ENCODE measurements at places on chromosomes 11 and 22.

DNA sequence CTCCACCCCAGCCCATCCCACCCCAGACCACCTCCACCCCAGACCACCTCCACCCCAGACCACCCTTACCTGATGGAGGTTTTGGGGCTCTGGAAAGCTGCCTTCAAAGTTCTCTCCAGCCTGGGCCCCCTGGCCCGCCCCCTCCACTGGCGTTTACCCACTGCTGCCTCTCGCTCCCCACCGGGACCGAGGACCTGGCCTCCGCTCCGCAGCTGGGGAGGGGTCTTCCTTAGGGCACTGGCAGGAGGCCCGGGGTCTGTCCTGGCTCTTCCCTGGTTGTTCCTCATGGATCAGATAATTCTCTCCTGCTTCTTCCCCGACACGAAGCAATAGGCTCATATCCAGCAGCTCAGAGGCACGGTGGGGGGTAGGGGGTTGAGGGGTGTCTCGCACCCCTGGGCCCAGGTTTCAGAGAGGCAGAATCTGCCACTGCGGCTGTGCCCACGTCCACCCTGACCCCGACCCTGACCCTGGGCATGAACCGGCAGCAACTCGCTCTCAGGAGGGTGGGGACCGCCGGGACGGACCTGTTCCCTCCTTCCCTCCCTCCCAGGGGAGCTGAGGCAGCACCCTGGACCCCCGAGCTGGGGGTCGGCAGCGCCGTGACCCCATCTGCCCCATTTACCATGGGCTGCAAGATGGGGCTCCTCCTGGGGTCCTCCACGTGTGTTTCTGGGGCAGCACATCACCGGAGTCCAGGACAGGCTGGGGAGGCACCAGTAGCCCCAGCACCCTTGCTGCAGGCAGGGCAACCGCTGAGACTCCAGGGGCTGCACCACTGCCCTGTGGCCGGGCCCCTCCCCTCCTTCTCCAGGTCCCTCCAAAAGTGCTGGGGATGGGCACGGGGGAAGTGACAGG, 12.9 kb downstream of the KRTAP5-5 start:
- DNase-seq: no peak
- H3K4me3 ChIP-seq: no peak overlapping the region
- no peak overlapping the region for H3K27ac ChIP-seq
- no peaks in the 10 kb centered on the region for H3K27me3 ChIP-seq
- H3K4me1 ChIP-seq: no peaks in the 10 kb centered on the region

GRCh38 chr11:74135127-74135840, 35.5 kb downstream of the C2CD3 start:
- peaks cover 46% of the 10 kb centered on the region for H3K36me3 ChIP-seq
- H3K4me3 ChIP-seq: no peak overlapping the region
- H3K27me3 ChIP-seq: no peaks in the 10 kb centered on the region
- no peaks in the 10 kb centered on the region for H3K4me1 ChIP-seq
- DNase-seq: no peak

DNA sequence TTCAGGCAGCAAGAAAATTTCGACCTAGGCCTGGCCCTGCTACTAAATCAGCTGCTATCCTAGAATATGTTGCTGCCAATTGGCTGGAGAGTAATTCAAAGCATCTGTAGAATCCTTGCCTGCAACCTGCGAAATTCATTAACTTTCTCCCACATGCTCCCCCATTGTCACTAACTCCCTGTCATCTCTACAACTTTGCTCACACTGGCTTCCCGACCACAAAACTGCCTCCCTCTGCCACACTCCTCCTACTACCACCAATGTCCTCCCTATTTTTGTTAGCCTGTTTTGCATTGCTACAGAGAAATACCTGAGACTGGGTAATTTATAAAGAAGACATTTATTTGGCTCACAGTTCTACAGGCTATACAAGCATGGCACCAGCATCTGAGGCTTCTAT, 570.6 kb downstream of the INSC start:
- no peak overlapping the region for H3K4me3 ChIP-seq
- no peak overlapping the region for H3K27ac ChIP-seq
- no peak for DNase-seq
- no peaks in the 10 kb centered on the region for H3K36me3 ChIP-seq

DNA sequence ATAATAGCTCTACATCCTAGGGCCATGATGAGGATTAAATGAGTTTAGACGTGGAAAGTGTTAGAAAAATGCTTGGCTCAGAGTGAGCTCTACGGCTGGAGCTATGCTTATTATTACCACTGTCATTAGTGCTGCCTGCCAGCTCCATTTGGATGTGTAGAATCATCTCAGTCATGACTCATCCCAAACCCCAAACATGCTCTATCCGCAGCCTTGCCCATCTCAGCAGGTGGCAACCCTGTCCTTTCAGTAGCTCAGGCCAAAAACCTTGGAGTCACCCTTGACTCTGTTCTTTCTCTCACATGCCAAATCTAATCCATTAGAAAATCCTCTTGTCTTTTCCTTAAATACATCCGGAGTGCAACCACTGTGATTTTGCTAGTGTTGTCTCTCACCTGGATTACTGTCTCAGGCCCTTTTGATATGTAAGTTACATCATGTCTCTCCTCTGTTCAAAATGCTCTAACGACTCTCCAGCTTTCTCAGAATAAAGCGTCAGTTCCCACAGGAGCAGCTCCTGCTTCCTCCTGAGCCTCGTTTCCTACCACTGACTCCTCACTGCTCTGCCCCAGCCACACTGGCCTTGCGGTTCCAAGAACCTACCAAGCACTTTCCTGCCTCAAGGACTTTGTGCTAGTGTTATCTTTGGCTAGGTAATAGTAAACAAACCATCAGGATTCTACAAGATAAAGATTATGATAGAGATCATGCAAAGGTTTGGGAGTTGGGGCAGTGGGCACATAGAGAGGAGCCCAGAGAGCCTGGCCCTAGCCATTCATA, 10.5 kb upstream of the CHRM1 start:
- no peak overlapping the region for H3K27ac ChIP-seq
- no peak overlapping the region for H3K4me3 ChIP-seq
- H3K36me3 ChIP-seq: no peaks in the 10 kb centered on the region
- no peak for DNase-seq
- H3K27me3 ChIP-seq: peaks cover 15% of the 10 kb centered on the region

DNA sequence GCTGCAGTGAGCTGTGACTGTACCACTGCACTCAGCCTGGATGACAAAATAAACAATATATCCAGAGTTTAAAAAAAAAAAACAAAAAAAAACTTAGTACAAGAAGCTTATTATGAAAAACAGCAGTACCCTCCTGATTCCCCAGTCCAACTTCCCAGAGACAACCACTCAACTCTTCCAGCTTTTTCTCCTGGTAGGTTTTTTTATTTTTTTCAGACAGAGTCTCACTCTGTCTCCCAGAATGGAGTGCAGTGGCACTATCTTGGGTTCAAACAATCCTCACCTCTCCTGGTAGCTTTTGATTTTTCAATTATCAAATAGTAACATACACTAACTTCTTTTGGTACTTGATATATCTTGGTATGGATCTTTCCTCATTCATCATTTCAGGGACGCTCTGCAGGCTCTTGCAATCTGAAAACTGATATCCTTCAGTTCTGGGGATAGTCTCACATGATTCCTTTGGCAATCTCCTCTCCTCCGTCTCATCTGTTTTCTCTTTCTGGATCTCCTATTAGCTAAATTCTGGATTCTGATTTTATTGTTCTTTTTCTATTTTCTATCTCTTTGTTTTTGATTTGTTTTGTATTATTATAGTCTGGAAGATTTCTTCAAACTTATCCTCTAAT, 44.9 kb downstream of the ALG9 start:
- no peak for DNase-seq
- H3K27ac ChIP-seq: no peak overlapping the region
- no peak overlapping the region for H3K4me3 ChIP-seq
- H3K36me3 ChIP-seq: peaks cover 8% of the 10 kb centered on the region

DNA sequence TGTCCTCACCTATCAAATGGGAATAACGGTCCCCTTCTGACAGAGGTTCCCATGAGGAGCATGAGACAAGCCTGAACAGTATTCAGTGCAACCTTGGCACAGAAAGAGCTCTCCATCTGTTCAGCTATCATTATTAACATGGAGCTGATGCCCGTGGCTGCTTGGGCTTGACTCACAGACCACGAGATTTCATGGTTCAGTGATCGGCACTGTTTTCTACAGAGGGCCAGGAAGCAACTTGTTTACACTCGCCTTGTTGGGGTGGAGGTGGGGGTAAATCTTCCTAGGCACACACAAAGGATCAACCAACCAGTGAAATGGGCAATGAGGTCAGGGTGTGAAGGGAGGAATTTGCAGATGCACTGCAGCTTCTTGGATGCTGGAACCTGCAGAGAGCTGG, 88.2 kb downstream of the CWC15 start:
- H3K27me3 ChIP-seq: no peaks in the 10 kb centered on the region
- H3K4me1 ChIP-seq: no peaks in the 10 kb centered on the region
- no peaks in the 10 kb centered on the region for H3K36me3 ChIP-seq
- no peak for DNase-seq

GRCh38 chr11:73752216-73752867, 8.5 kb downstream of the RAB6A start:
- peaks cover 16% of the 10 kb centered on the region for H3K4me1 ChIP-seq
- H3K27me3 ChIP-seq: no peaks in the 10 kb centered on the region
- H3K4me3 ChIP-seq: peak overlapping the region; percentile 51
- H3K36me3 ChIP-seq: no peaks in the 10 kb centered on the region
- H3K27ac ChIP-seq: no peak overlapping the region
- no peak for DNase-seq

Measured in CD4-positive, CD25-positive, alpha-beta regulatory T cell (primary cell).